ENCODE measurements at places on chromosomes 16 and 17.

- no peak for DNase-seq
These were observed 13.8 kb upstream of the ANKRD40CL start for GRCh38 chr17:50781167-50781566.

GRCh38 chr16:15418206-15418605 is 16.2 kb upstream of the BMERB1 start:
- no peak for DNase-seq

DNA sequence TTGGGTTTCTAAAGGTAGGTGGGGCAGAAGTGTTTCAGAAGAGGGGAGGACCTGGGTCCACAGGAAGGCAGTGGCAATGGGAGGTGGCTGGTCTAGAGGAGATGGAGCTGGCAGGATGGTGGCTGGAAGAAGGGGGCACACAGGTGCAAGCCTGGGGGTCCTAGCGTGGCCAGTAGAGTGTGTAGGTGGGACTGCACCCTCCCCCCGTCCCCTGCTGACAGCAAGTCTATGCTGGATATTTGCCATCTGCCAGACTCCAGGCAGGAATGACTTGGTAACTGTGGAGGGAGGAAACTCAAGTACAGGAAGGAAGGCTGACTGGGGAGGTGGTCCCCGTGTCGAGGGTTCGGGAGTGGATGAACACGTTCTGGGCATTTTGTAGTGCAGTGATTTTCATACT is 8.6 kb downstream of the MED9 start:
- DNase-seq: no peak

DNA sequence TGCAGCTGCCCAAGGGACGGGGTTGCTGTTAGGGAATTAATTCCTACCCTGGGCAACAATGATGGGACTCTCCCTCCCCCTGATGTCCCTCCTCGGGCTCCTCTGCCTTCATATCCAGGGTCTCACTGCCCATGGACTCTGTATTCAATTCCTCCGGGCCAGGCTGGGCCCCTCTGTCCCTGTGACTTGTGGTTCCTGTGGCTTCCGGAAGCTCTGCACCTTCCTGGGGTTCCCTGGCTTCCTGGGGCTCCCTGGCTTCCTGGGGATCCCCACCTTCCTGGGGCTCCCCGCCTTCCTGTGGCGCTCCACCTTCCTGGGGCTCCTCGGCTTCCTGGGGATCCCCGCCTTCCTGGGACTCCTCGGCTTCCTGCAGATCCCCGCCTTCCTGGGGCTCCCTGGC is 35.2 kb downstream of the SRL start:
- DNase-seq: no peak

DNA sequence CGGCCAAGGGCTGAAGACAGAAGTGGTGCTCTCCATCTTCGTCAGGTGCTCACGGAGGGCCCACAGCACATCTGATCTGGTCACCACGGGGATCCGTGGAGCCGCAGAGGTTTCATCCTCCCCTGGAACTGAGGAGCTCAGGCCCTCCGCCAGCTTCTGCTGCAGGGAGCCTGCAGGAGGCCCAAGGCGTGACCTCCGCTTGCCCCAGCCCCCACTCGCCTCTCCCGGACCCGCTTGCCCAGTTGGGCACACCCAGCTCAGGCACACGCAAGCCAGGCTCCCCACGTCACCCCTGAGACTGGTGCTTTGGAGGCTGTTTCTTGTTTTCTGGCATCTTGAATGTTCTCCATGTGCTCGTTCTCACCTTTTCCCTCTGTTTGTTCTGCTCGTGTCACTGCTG is 39.4 kb upstream of the CHMP6 start:
- DNase-seq: no peak

DNA sequence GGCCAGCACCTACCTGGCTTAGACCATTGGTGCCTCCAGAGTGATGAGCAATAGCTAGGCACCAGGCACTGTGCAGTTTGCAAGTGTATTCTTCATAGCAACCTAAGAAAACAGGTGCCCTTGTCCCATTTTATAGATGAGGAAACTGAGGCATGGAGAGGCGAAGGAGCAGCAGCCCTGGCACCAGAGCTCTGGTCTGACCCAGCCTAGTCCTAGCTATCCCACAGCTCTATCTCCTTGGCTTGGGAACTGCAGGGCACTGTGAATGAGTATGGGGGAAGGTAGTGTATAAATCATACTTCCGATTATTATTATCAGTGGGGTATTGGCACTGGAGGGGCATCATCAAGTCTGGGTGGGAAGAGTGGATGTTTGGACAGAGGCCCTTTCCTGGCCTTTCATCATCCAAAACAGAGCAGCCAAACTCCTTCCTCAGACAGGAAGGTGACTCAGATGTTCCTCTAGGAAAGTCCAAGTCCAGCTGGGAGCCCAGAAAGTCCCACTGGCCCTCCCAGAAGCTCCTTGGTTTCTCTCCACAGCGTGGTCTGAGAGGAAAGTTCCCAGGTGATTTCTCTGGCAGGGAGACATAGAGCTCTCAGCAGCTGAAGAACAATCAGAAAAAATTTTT is 32.0 kb upstream of the PLLP start:
- no peak for DNase-seq

GRCh38 chr17:73192206-73192893 is 505 bp upstream of the COG1 start:
- no peak for DNase-seq

All from activated CD4-positive, alpha-beta T cell treated with anti-CD3 and anti-CD28 coated beads for 4 hours (primary cell).